WERI-Rb-1 (cell line): ENCODE measurements at places on chromosomes 1 and 21.

GRCh38 chr1:156767879-156768604 is 707 bp downstream of the PRCC start:
- peak; percentile 59 for DNase-seq

GRCh38 chr1:150161747-150162581 is 12.2 kb downstream of the PLEKHO1 start:
- DNase-seq, result no peak

DNA sequence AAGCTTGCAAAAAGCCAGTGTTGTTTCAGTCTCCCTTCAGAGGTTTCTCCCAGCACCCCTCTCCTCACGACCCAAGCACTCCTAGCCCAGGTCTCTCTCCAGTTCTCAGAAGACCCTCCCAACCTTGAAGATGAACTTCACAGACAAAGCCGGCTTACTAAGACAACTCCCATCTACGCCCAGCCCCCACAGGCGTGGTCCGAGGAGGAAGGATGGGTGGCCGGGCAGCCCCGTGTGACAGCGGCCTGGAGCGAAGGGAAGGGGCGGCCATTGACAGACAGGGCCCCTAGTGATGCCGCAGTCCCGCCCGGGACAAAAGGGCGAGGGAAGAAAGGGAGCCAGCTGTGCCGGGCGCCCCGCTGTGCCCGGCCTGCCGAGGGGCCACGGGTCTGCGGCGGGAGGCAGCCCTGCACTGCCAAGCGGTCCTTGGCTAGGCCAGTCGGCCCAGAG is 6.9 kb downstream of the PAX7 start:
- no peak for DNase-seq

DNA sequence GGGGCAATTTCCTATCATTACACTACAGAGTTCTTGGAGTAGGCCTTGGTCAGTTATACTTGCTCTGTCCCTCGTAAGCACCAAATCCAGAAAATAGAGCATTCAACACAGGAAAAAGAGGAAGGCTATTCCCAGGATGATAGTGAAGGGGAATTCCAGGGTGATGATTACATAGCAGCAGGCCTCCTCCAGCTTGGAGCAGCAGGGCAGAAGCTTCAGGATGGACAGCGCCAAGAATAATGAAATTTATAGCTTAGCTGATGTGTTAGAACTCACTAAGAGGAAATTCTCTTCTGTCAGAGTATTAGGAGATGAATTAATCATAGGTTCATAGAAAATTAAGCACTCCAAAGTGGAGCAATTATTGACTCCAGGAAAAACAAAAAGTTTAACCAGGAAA is 10.8 kb upstream of the SMAP2 start:
- DNase-seq, result no peak

- DNase-seq, result no peak
Observed at GRCh38 chr1:17586172-17586964, 46.9 kb downstream of the ARHGEF10L start.

DNA sequence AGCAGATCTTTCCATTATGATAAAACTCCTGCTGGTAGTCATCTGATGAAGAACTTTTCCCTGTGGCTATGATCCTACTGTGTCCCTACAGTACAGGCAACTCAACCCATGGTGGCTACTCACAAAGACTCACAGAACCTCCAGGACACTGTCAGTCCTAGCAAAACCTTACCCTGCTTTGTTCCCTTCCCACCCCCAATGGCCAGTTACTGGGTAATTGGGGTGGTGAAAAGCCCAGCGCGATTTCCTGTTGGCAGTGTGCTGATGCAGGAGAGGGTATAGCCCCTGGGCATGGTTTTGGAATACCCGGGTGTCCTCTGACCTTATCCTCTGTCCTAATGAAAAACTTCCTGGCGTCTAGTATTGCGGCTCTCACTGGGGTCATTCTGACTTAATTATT is 533 bp upstream of the RGL1 start:
- no peak for DNase-seq

GRCh38 chr1:203158960-203159665 is 16.5 kb downstream of the MYBPH start:
- DNase-seq, result no peak

DNA sequence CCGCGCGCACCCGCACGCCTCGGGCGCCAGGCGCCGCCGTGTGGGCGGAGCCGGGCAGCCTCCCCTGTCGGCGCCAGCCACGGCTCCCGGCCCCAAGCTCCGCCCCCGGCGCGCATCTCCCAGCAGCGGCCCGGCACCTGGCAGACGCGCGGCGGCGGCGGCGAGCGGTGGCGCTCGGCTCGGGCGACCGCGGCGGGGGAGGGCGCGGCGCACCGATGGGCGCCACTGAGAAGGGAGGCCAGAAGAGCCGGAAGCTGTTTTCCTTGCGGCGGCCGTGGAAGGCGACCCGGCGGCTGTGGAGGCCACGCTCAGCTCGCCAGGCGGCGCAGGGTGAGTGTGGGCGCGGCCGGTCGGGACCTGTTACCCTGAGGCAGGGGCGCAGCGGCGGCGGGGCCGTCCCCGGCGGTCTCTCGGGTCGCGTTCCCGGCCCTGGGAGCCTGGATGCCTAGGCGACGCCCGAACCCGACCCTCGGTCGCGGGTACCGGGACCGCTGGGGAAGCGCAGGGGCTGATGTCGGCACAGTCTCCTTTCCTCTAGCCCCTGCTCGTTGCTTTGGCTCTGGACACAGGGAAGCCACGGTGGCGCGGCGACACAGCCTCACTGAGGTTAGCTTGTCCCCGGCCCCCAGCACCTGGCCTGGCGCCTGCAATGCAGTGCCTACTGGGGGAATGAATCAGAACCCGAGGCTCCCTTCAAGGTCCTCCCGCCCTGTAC is 54.9 kb upstream of the DNAJC6 start:
- peak; percentile 88 for DNase-seq

- no peak for DNase-seq
Observed at GRCh38 chr21:25457411-25457810, 149.9 kb downstream of the MRPL39 start.

GRCh38 chr1:62794053-62794452 is 10.1 kb downstream of the ATG4C start:
- DNase-seq, result no peak

GRCh38 chr1:234827656-234828055 is 217.7 kb upstream of the IRF2BP2 start:
- DNase-seq, result no peak

GRCh38 chr1:31718327-31718897 is 14.6 kb upstream of the COL16A1 start:
- DNase-seq, result no peak

- no peak for DNase-seq
Observed at GRCh38 chr1:93051961-93052360, 27.1 kb upstream of the MTF2 start.

DNA sequence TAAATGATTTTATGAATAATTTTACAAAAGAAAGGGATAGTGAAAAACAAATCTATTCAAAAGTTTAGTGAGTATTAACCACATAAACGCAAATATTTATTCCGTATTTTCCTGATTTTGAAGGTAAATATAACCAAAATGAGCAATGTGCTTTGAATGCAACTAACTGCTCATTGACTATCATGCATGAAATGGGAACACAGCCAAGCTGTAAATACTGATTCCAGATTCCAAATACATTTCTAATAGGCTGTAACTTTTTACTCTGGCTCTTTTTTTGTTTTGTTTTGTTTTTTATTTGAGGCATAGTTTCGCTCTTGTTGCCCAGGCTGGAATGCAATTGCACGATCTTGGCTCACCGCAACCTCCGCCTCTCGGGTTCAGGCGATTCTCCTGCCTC is 41.8 kb downstream of the SELENOF start:
- DNase-seq, result no peak
